Activated naive CD4-positive, alpha-beta T cell treated with anti-CD3 and anti-CD28 coated beads, Interleukin-2, amount 50 U/mL, for 16 hours (primary cell): ENCODE measurements at places on chromosomes 5 and 9.

DNA sequence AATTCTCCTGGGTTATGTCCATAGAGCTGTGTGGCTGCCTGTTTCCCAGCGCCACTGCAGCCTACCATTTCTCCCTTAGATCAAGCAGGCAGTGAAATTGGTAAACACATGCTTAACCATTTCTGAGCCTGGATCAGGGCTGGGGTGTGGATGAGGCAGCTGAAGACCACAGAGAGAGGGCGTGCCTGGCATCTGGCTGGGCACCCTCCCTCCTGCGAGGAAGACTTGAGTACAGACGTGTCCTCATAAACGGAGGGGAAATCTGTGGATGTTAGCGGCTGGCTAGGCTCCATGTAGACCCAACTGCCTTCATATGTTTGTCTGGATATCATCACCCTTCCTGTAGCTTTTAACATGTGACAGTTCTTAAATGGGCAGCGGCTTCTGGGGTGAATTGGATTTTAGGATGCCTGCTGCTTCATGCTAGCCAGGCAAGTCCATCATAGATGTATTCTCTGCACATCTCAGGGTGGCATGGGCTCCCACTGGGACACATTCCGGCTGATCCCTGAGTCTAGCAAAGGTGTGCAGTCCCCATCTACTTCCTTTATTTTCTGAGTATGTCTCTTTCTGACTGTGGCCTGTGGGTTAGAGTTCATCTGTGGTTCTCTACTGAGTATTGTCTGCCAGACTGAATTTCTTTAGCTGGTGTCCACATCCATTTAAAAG, 11.0 kb downstream of the RGS3 start:
- DNase-seq, result no peak

DNA sequence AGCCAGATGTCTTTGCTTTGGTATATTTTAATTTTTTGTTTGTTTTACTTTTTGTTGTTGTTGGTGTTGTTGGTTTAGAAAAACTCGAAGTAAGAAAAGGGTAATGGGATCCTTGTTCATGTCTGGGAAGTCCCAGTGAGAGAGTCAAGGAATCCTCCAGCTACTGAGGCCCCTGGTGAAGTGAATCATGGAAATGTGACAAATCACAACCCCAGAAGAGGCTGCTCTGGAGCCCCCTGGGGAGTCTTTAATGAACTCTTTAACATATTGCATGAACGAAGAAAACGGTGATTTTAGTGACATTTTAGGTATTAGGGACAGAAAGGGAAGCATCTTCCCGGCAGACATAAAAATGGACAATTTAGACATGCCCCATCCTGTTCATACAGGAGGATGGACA, 41.3 kb downstream of the TMEM174 start:
- DNase-seq, result no peak

- DNase-seq, result no peak
These were observed 351.0 kb downstream of the SPOCK1 start for GRCh38 chr5:137148159-137148558.

DNA sequence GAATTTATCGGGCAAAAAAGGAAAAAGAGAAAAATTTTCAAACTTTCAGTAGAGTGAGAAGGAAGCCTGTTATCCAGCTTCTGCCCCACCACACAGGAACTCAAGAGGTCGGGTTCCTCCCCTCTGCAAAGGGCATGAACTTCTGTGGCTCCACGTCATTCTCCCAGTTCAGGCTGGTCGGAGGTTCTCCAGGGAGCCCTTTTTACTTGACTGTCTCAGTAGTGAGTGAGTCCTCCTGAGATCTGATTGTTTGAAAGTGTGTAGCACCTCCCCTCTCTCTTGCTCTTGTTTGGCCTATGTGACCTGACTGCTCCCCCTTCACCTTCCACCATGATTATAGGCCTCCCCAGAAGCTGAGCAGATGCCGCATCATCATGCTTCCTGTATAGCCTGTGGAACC, 9.7 kb downstream of the SPINK1 start:
- no peak for DNase-seq

DNA sequence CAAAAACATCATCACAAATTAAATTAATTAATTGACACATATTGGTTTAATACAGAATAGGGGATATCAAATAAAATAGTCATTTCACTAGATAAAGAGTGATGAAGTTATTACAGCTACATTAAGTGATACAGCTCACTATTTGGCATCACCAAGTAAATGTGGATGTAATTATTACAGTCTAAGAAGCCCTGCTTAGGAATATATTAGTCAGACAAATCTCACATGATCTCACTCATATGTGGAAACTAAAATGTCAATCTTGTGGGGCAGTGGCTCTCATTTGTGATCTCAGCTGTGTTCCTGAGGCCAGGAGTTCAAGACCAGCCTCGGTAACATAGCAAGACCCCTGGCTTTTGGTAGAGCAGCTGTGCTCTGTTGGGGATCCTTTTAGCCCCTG, 233.4 kb upstream of the RGMB start:
- no peak for DNase-seq

- no peak for DNase-seq
These were observed 892 bp downstream of the SMIM32 start for GRCh38 chr5:136192015-136192525.

GRCh38 chr9:2193552-2193951, 178.4 kb downstream of the SMARCA2 start:
- DNase-seq, result no peak

DNA sequence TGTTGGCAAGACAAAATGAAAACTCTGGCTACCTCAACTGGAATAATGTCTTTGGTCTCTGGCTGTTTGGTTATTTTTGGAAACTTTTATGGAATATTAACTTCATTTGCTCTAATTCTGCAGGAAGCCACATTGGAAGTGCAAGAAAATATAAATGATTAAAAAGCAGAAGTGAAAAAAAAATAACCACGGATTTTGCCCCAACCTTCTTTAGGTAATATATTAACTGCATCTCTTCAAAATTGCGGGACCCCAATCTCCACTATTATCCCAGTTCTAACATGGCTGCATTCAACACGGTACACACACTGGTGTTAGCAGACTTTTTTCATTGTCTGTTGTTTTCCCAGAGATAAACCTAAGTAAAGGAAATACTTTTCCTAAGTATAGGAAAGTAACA, 23.0 kb downstream of the GLIS3 start:
- DNase-seq, result no peak

DNA sequence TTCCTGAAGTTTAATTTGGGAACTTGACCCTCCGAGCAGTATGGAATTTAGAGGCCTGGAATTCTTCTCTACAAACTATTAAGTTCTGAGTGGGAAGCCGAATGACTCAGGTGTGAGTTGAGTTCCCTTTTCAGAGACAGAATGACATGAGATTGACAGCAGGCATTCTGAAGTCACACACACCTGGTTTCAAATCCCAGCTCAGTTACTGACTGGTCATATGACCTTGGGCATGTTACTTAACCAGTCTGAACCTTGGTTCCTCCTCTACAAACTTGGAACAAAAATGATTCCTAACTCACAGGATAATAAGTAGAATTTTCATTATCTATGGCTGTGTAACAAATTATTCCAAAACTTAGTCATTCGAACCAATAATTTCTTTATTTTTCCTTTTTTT, 45.5 kb upstream of the GPBP1 start:
- no peak for DNase-seq

DNA sequence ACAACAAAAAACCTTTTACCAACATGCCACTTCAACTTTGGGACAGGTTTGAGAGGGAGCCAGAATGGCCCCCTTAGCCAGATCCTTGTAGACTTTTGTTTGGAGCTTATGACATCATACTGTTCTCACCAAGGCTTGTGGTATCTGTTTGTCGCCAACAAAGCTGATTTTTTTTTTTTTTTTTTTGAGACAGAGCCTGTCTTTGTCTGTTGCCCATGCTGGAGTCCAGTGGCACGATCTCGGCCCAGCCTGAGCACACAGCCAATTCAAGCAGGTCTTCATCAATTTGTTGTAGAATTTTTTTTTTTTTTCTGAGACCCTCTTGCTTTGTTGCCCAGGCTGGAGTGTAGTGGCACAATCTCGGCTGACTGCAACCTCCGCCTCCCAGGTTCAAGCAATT, 26.4 kb upstream of the NTNG2 start:
- DNase-seq, result no peak

DNA sequence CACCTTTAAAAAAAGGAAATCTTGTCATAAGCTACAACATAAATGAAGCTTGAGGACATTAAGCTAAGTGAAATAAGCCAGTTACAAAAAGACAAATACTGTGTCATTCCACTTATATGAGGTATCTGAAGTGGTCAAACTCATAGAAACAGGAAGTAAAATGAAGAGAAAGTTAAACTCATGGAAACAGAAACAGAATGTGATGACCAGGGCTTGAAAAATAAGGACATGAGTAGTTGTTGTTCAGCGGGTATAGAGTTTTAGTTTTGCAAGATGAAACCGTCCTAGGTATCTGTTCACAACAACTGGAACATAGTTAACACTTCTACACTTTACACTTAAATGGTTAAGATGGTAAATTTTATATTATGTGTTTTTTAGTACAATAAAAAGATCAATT, 47.8 kb upstream of the SLC1A3 start:
- DNase-seq, result no peak

- DNase-seq, result no peak
These were observed 974 bp upstream of the SLC12A2 start for GRCh38 chr5:128082551-128083032.

DNA sequence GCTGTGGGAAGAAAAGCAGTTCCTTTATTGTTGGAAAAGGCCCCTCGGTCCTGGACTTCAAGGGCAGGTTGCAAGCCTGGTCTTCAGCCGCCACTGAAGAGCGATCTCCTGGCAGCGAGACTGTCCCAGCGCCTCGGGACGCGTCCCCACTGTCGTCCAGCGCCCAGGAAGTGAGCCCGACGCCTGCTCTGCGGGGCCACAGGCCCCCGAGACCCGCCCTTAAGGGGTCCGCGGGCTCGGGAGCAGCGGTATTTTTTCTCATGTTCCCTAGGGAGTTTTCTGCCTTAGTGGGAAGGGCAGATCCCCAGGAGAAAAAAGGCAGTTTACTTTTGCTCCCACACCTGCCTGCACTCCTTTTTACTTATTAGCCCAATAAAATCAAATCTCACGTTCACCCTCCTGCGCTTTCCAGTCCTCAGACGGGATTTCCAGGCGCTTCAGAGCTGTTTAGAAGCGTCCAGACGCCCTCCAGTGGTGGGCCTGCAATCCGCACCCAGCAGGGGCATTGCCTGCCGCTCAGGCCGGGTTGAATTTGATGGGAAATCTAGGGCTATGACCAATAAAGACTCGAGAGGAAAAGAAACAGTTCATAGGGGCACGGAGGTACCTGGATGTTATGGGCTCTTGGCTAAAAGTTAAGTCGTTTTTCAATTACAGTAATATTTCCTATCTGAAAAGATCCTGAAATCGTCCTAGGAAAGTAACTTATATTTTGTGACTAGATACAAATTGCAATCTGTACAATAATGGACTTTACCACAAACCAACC, 2.8 kb upstream of the EFNA5 start:
- DNase-seq, result peak; percentile 76

DNA sequence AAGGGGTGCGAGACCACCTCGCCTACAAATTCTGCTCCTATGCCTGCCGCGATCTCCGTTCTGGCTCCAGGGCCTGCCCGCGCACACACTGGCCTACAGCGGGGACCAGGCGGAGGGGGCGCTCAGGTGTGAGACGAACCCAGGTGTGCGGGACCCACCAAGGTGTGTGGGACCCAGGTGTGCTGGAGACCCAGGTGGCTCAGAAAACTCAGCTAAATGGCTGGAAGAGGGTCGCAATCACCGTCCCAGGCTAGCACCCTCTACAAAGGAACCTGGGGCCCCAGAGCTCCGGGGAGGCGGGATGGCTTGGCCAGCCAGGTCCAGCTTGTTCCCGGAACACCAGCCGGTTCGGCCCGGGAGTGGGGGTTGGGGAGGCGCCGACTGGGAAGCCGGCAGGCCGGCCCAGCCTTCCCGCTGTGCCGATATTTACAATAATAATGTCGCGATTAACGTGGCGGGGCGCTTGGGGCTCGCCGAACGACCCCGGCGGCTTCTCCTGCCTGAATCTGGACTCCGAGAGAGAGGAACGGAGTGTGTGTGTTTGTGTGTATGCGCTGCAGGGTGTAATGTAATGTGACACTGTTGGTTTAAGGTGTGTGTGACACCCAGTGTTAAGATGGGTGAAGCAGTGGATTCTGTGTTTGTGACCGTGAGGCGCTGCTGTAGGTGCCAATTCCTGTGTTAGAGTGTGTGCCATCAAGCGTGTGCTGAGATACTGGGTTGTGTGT, 1.4 kb downstream of the PCDH1 start:
- no peak for DNase-seq

DNA sequence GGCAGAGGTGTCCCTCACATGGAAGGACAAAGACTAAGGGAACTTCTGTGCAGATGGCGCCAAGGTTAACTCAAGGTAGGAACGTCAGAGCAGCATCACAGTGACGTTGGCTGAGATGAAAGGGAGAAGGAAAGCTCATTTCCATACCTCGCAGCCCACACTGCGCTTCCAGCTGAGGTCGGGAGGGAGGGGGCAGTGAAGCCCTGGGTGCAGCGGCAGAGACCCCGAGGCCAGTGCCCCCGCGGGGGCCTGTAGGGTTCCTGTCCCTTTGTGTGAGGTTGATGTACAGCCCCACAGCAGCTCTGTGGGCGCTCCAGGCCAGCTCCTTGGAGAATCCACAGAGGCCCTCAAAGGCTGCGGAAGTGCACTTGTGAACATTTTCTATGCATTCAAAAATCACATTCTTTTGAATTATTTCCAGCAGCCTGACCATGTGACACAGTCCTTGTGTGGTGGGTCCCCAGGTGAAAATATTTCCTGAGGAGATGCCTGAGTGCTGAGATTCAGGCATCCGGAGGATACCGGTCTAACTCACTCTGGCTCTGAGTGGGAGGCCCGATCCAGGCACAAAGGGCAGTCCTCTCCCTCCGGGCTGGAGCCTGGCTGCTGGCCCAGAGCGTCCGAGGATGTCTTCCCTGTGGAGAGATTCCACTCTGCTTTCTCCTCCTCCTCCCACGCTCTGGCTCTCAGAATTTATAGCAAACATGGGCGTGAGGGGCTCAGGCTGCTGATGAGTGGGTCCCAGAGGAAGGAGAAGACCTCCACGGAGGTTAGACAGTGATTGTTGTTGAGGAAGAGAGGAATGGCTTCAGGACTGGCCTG, 150.7 kb downstream of the ICE1 start:
- no peak for DNase-seq

DNA sequence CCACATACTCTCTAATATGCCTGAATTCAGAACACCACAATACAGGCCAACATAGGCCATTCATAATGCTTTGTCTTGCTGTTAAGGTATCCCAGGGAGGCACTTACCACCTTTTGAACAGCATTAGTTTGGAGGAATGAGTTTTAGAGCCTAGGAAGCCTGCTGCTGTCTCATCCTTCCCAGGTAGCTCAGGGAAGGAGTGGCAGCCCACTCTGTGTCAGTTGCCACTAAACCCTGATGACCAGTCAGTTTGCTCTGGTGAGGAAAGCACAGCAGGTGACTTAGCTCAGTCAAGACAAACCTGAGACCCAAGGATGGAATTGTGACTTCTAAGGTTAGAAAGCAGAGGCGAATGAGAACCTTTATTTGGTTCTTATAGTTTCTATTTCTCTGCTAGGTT, 337.4 kb upstream of the ATP10B start:
- no peak for DNase-seq
